Urothelium cell line (cell line): ENCODE measurements at places on chromosomes 2 and 18.

DNA sequence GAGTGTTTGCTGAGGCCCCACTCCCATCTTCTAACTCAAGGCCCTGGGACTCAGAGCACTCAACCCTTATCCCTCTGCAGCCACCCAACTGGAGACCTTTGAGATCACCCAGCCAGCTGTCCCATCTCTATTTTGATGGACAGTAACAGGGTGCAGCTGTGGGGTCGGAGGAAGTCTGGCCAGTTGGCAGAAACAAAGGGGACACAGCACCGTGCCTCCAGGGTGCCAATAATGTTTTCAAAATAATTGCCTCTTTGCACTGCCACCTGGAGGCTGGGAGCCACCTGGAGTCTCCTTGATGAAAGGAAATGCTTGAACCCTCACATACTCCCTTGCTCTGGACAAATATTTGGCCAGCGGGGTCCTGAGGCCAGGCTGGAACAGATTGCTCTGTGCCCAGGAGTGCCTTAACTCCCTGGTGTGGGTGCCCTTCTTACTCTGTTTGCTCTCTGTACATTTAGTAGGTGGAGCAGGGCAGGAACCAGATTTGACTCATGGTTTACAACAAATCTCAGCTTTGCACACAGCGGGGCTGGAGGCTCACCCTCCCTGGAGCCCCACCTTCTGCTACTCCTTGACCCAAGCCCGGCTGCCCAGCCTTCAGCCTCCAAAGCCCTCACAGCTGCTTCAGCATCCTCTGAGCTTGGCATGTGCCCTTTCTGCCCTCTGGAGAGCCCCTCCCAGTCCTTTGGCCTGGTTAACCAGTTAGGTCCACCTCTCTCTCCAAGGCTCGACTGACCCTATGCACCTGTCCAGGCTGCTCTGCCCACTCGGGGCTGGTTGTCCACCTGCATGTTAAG, 17.2 kb downstream of the MAL start:
- DNase-seq, result no peak

- DNase-seq, result no peak
Observed at GRCh38 chr18:34808389-34808788, 98.3 kb downstream of the DTNA start.

GRCh38 chr2:159380685-159381239, 94.3 kb upstream of the WDSUB1 start:
- no peak for DNase-seq

DNA sequence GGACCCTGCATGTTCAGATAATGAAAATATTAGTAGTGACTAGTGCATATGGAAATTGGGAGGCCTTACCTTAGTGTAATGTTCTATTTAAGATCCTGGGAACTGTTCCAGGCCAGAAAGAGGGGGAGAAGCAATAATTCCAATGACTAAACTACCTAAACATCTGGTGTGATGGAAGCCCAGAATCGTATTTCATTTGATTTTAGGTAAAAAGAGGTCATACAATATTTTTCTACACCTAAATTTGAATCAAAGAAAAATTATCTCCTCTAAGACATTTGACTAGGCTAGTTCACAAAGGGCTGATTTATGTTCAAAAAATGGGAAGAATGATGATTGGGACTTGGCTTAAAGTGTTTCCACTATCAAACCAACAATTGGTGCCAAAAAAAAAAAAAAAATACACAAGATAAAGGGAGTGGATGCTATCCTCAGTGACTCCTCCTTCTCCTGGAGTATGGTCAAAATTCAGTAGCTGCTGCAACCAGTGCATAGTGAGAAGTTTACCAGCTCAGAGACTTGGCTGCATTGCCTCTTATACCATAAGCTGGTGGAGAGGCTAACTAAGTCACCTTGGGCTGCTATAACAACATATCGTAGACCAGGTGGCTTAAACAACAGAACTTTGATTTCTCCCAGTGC, 1038.3 kb upstream of the ACVR2A start:
- DNase-seq, result no peak

GRCh38 chr18:9417073-9417851, 58.1 kb upstream of the RALBP1 start:
- peak; percentile 86 for DNase-seq

GRCh38 chr18:59006461-59007067, 133.1 kb upstream of the SEC11C start:
- DNase-seq, result no peak

- DNase-seq, result no peak
Observed at GRCh38 chr18:36912887-36913286, 84.0 kb downstream of the KIAA1328 start.

- DNase-seq, result no peak
Observed at GRCh38 chr18:25171334-25171733, 180.6 kb downstream of the ZNF521 start.

GRCh38 chr2:88540346-88540745, 86.9 kb downstream of the EIF2AK3 start:
- no peak for DNase-seq

DNA sequence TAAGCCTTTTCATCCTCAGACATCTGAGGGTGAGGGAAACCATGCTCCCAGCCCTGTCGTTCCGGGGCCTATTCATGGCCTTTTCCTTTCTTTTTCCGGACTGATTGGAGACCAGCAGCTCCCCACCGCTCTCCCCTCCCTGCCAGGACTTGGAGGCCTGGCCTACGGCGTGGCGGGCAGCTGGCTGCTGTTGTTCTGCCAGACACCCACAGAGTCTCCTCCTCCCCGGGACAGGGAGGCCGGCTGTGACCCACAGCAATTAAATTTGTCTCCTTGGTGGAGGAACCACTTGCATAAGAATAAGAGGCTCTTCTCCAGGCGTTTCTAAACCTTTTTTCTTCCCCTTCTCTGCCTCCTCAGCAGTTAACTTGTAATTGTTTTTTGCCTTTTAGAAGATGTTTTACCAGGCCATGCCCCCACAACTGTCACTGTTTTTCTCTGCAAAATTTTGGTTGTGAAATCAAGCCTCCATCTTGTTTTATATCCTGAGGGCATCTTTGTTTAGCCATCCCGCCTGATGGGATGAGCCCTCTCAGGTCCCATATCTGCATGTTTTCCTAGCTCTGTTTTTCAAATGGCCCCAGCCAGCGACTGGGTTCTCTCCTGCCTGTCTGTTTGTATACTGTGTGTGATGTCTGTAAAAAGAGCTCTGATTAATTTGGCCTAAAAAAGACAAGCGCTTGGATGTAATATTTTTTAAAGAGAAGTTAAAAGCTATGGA, 1060.0 kb upstream of the DDX18 start:
- no peak for DNase-seq

- DNase-seq, result no peak
Observed at GRCh38 chr2:222038067-222038802, 260.6 kb downstream of the PAX3 start.

GRCh38 chr18:57075716-57076400, 71.0 kb upstream of the BOD1L2 start:
- DNase-seq, result no peak

- DNase-seq, result no peak
Observed at GRCh38 chr2:52936029-52936428, 831.6 kb upstream of the CHAC2 start.

DNA sequence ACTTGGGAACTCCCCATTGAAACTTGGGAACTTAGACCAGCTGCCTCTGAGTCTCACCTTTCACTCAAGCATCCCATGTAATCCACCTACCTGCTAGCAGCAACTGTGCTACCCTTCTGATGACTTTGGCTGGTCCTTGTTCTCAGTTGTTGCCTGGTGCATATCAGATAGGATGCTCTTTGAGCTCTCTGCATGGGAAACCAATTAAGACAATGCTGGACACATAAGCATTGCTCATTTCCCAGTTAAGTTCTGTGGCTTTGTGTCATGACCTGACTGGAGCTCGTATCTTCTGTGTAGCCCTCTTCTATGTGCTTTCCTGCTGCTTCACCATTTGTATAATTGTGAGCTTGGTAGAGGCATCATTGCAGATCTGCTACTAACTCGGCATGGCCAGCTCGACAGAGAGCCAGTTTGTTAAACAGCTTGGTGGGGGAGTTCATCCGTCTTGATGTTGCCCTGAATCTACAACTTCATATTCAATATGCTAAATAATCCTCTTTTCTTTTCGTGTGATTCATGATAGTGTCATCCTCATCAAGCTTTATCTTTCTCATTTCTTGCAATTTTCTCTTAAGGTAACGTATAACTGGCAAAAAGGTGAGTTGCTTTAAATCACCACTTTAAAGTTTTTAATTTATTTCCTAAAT, 447.5 kb upstream of the SLC14A2 start:
- DNase-seq, result no peak

GRCh38 chr2:68083346-68083745, 20.5 kb upstream of the C1D start:
- DNase-seq, result no peak

- DNase-seq, result no peak
Observed at GRCh38 chr2:152974146-152974545, 255.7 kb downstream of the ARL6IP6 start.

- DNase-seq, result no peak
Observed at GRCh38 chr2:16382451-16382850, 283.2 kb downstream of the CYRIA start.

- DNase-seq, result no peak
Observed at GRCh38 chr2:9264301-9264700, 57.7 kb downstream of the ASAP2 start.

DNA sequence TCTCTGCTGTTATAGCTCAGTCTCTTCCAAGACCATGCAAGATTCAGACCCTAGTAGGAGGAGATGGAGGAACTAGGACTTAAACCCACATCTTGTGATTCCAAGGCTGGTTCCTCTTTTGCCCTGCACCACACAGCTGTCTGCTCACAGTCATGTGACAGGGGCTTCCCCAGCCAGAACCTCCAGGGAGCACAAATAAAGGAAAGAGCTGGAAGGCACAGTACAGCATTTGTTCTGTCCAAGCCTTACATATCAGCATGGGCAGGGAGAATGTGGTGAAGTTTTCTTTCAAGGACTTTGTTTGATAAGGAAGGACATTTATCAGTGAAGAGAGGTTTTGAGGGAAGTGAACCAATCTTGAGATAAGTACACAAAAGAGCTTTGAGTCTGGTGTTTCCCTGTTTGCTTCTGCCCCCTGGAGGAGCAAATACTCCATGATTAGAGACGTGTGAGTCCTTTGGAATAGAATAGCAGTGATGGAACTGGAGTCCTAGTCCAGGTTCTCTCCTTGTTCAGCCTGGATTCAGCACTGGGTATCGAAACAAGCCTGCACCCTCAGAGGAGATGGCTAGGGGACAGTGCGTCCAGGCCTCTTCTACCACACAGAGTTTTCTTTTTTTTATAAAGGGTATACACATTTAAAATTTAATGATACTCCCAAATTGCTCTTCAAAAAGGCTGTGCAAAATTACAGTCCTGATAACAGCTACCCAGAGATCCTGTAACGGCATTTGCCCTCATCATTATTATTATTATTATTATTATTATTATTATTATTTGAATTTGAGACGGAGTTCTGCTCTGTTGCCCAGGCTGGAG, 24.6 kb upstream of the CASP10 start:
- DNase-seq, result peak; percentile 50

GRCh38 chr18:74163019-74163660, 14.8 kb downstream of the TIMM21 start:
- no peak for DNase-seq

- no peak for DNase-seq
Observed at GRCh38 chr18:24923138-24923537, 428.8 kb downstream of the ZNF521 start.

- no peak for DNase-seq
Observed at GRCh38 chr2:172790404-172790803, 54.8 kb downstream of the RAPGEF4 start.

DNA sequence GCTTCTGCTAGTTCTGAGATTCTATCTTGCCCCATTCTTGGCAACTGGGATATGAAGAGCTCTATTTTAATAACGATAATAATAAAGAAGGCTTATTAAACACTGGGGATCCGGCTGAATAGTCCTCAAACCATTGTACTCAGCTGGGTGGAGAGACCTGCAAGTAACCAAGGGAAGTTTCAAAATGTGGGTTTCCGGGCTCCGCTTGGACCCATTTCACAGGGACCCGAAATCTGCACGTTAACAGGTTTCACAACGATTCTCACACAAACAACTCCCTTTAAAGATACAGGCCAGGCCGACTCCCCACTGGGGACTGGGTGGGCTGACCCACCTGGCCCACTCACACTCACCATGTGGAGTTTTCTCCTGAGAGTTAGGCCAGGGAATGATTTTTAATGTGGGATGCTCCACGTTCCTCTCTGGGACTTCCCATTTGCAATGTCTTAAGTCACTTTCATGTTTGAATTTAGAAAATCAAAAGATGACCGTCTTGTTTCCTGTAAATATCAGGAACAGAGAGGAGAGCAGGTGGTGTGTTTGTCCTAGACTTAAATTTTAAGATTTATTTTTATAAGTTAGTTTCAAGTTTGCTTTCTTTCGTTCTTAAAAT, 96.3 kb downstream of the SH3RF3 start:
- DNase-seq, result no peak
